ENCODE measurements at places on chromosomes 4 and X.

- no peak for DNase-seq
Observed at GRCh38 chrX:69094977-69095669, 70.1 kb downstream of the PJA1 start.

DNA sequence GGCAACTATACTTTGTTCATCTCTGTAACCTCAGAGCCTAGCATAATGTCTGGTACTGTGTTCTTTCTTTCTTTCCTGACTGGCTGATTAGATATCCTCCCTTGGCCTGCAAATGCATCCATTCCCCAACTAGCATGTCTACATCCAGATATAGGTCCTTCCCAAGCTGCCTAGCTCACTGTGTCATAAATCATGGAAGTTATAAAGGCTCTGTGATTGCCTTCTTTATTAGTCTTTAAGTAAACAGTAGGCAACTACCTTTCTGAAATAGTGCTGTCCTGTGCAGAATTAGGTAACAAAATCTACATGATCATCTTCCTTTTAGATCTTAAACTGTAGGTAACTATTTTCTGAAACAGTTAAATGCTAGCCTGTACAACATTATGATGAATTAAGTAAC is 224.5 kb downstream of the DLG3 start:
- DNase-seq: no peak

GRCh38 chr4:75054078-75054477 is 121.2 kb downstream of the PARM1 start:
- no peak for DNase-seq

- peak; percentile 34 for DNase-seq
Observed at GRCh38 chr4:165378745-165379677, at the start of gene CPE. TSS of gene CPE (plus strand) at chr4:165379008. CDS start at chr4:165379222, 214 bp downstream.

DNA sequence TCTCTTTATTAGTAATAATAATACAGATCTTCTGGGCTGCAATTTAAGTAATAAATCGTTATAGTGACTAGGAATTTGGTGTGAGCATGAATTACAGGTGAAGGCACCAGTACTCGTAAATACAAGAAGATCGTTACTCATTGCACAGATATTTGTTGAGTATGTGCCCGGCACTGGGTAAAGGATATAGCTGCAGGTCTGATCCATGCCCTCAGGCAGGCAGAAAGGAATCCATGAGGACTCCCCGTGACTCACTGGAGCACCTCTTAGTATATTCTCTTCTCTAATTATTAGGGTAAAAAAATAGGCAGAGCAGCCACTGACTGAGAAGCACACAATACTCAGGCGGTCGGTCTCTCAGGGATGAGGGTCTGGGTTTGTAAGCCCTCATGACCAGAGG is 868.3 kb downstream of the RAB28 start:
- no peak for DNase-seq

DNA sequence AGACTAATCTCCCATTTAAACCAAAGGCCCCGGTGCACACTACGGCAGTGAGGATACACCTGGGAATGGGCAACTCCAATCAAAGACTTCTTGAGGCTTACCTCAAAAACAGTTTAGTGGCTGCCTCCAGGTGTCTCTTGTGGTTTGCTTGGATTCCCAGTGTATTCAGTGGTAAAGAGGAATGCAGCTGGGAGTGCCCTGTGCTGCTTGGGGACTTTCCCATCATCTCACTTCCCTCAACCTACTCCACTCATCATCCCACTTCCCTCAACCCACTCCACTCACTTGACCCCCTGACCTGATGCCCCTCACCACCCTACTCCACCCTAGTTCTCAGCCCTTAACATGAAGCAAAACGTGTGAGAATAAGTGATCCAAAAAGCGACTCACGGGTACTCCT is 177.3 kb upstream of the ETNPPL start:
- no peak for DNase-seq

GRCh38 chr4:101177154-101177553 is 170.2 kb downstream of the PPP3CA start:
- DNase-seq: no peak

DNA sequence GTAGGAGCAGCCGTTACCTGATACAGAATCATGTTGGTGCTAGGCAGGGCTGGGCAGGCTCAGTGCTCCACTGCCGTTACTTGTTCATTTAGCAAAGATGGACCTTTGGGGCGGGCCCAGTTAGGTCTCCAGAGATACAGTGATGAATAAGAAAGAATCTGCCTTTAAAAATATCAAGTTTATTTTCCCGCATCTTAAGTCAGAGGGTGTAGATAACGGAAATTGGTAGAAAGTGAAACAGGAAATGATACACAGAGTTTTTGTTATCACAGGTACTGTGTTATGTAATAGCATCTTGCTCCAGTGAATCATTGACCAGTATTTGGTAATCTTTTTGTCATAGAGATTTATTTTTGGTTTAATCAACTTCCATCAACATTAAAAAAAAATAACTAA is 5.5 kb downstream of the TMEM131L start:
- peak; percentile 73 for DNase-seq

All from CD4-positive, alpha-beta T cell treated with Interleukin-12 subunit alpha and Interleukin-12 subunit beta, for 1 hour (primary cell).